ENCODE measurements at places on chromosomes 1 and 21.

DNA sequence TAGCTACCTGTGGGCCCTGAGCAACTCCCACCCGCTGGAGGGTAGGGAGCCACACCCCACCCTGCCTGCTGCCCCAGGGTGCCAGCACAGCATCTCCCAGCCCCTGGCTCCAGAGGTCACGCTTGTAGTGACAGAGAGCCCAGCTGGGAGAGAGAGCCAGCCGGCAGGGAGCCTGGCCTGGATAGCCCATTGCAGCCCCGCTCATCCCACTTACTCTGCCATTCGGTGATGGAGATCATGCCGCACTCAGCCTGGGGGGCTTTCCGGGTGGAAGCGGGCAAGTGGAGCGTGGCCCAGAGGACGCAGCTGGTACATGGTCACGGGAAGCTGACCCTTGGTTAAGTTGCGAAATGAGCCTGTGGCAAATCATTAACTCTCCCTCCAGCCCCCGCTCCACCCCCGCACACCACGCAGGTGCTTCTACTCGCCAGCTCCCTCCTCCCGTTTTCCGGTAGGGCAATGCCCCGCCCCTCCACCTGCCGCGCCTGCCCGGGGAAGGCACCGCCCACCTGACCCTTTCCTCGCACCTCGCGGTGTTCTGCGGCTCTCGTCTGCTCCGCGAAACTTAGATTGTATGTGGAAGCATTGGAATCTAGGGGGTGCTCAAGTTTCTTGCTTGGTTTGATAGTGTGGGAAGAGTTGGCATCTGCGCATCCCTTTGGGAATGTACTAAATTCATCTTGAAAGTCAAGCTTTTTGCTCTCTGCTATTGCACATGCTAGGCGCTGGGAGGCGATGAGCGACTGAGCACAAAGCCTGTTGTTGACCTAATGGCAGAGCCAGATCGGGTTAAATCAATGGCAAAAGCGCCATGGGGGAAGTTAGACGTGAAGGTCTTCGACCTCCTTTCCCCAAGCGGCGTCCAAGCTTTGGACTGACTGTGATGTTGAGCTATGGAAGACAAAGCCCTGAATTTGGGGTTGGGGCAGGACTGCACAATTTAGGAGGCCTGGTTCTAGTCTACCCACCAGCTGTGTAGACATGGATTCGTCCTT, at the start of gene GOLT1A:
GOLT1A (minus strand) TSS at position 321 of the 995 bp plus-strand sequence; CDS start at position 239, 82 bp downstream.
- peak; percentile 73 for DNase-seq

DNA sequence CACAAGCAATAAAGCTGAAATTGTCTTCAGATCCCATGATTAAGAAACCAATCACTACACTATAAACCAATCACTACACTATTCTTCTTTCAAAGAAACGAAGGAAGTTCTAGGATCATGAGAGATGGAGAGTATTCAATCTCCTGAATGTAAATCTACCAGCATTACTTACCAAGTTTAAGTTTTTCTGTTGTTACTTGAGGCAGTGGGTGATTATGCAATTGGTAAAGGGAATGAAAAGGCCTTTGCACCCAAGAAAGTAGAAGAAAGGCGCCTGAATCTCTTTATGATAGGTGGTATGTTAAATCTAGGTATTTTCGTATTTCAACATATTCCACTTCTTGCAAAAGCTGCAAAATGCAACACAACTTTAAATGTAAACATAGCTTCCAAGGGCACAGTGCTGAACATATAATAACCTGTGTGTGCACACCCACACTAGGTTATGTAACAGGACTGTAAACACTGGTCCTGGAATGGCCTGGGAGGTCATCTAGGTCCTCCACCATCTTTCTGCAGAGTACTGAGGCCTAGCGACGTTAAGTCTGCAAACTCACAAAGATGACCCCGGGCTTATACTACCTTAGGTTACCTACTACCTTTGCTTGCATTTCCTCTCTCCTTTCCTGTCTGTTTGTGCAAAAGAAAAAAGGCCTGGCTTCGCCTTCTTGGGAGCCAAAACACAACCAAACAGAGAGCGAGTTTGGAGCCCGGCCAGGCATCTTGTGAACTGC, 1.1 kb upstream of the UAP1 start:
- no peak for DNase-seq

DNA sequence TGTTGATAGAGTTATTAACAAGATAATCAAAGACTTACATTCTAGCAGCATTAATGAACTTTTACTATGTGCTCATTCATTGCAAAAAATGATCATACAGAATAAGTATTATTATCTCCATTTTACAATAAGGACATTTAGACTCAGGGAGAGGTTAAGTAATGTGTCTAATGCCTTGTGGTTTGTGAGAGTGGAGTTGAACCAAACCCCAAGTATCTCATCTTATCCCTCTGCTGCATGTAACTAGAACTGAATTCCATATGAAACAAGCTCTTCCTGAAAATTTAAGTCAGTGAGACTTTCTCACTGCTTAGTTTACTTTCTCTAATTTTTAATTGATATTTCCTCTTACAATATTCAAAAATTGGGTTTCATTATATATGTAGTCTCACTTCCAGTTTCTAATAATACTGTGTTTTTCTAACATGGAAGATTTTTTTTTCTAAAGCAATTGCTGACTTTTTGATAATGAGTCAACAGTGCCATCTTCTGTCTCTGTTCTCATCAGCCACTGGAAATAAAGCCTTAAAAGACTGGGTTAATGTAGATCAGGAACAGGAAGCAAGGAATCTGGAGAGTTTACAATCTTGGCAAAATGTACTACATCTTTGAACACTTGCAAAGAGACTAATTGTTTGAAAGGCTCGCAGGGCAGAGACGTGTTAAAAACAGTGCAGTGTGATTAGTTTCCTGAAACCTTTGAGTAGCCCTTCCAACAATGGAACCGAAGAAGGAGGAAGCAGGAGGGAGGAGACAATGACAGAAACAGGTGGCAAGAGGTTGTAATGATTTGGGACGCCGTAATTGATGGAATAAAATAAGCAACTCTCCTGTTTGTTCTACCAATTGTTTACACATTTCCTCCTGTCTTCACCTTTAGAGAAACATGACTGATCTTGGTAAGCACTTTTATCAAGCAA, 567.6 kb downstream of the MRPL39 start:
- no peak for DNase-seq

DNA sequence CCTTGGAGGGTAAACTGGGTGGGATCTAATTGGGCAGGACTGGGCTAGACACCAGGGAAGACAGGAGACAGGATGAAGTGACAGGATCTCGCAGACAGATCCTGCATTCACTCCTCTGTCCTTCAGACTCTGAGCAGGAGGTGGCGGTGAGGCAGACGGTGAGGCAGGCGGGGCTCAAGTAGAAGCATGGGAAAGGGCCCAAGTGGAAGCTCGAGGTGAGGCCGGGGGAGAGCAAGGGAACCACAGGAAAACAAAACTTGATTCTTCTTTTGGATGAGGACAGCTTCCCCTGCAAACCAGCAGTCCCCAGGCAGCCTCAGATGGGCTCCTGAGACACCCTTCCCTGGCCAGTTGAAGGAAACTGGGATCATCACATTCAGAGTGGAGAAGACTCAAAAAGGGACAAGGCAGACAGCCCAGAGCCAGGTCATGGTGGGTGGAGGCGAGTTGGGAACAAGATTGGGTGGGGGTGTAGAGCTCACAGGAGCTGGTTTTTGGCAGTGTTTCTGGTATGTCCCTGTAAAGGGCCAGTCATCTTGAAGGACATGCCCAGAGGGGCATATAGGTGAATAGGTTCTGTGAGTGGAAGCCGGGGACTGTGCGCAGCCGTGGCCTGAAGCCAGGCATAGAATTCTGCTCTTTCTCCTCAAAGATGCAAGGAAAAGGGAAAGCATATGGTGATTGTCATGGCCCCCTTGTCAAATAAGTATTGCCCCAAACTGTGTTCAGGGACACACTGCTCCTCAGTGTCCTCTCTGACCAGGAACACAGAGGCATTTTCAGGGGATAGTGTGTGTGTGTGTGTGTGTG, 18.0 kb downstream of the INKA2 start:
- no peak for DNase-seq

- DNase-seq = no peak
Measured at GRCh38 chr1:58256546-58256945, 290.0 kb downstream of the OMA1 start.

GRCh38 chr1:112961072-112961471, 5.1 kb upstream of the SLC16A1 start:
- DNase-seq = no peak

DNA sequence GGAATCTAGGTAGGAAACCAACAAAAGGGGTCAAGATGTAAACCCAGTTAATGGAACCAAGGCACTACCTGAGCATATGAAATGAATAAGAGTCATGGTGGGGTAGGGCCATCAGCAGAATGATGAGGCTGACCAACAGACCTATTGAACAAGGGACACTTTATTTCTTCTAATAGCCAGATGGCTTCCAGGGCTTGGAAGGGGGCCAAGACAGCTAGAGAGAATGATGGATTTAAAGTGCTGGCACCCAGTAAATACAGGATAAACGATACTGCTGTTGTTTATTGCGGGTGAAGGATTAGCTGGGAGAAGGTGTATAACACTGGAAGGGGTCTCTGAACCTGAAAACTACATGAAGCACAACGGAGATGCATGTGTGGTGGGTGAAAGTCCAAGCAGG, 15.6 kb downstream of the DDAH1 start:
- no peak for DNase-seq

- DNase-seq = peak; percentile 49
Measured at GRCh38 chr1:155466996-155467395, 95.6 kb downstream of the ASH1L start.

- no peak for DNase-seq
Measured at GRCh38 chr1:69055194-69055593, 512.5 kb upstream of the LRRC7 start.
